ENCODE measurements at places on chromosomes 6 and 20.

GRCh38 chr20:51166489-51166888 is 143.6 kb upstream of the KCNG1 start:
- H3K4me3 ChIP-seq: no peak overlapping the region
- peaks cover 41% of the 10 kb centered on the region for H3K27me3 ChIP-seq
- no peaks in the 10 kb centered on the region for H3K36me3 ChIP-seq
- no peak overlapping the region for H3K27ac ChIP-seq
- DNase-seq: no peak

GRCh38 chr6:157484181-157484580 is 103.2 kb downstream of the ZDHHC14 start:
- DNase-seq: no peak
- no peaks in the 10 kb centered on the region for H3K27me3 ChIP-seq
- H3K27ac ChIP-seq: no peak overlapping the region
- H3K4me3 ChIP-seq: no peak overlapping the region

- H3K4me3 ChIP-seq: peak within 1 kb of the TSS; percentile 94
- DNase-seq: peak; percentile 70
- peaks cover 13% of the 10 kb centered on the region for H3K4me1 ChIP-seq
- peak within 1 kb of the TSS; percentile 93 for H3K27ac ChIP-seq
- H3K27me3 ChIP-seq: peaks cover 74% of the 10 kb centered on the region
Measured at GRCh38 chr6:7541175-7542064, at the start of gene DSP. Gene DSP, plus strand, starts transcription at chr6:7541671. Its CDS starts 245 bp downstream, at chr6:7541916.

- DNase-seq: no peak
- no peak overlapping the region for H3K27ac ChIP-seq
Measured at GRCh38 chr6:155408981-155409380, 46.7 kb downstream of the NOX3 start.

Measured in naive B cell (primary cell).